ENCODE measurements at places on chromosomes 2 and 18. TPM values are rescaled to one million over a fixed set of nuclear protein-coding genes. Genes with fewer than 3 reads are reported as not detected.

Gene ATP6V1B1
- total RNA-seq: not detected

Gene CCDC178
- total RNA-seq: not detected

Gene ZNF396
- 1.3 TPM for total RNA-seq

Gene MYL12A
- total RNA-seq: 1,022 TPM

Gene DAW1
- not detected for total RNA-seq
